Mesenteric fat pad (tissue), 1 donor: ENCODE measurements at places on chromosomes 11 and 22. TPM values are rescaled to one million over a fixed set of nuclear protein-coding genes. Genes with fewer than 3 reads are reported as not detected.

DNA sequence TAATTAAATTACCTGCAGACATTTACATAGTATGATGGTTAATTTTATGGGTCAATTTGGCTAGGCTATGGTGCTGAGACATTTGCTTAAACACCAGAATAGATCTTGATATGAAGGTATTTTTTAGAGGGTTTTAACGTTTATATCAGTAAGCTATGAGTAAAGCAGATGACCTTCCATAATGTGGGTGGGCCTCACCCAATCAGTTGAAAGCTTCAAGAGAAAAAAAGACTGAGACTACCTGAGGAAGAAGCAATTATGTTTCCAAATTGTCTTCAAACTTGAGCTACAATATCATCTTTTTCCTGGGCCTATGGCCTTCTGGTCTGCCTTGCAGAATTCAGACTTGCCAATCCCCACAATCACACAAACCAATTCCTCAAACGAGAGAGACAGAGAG is 498.8 kb upstream of the API5 start:
- DNase-seq, result no peak

DNA sequence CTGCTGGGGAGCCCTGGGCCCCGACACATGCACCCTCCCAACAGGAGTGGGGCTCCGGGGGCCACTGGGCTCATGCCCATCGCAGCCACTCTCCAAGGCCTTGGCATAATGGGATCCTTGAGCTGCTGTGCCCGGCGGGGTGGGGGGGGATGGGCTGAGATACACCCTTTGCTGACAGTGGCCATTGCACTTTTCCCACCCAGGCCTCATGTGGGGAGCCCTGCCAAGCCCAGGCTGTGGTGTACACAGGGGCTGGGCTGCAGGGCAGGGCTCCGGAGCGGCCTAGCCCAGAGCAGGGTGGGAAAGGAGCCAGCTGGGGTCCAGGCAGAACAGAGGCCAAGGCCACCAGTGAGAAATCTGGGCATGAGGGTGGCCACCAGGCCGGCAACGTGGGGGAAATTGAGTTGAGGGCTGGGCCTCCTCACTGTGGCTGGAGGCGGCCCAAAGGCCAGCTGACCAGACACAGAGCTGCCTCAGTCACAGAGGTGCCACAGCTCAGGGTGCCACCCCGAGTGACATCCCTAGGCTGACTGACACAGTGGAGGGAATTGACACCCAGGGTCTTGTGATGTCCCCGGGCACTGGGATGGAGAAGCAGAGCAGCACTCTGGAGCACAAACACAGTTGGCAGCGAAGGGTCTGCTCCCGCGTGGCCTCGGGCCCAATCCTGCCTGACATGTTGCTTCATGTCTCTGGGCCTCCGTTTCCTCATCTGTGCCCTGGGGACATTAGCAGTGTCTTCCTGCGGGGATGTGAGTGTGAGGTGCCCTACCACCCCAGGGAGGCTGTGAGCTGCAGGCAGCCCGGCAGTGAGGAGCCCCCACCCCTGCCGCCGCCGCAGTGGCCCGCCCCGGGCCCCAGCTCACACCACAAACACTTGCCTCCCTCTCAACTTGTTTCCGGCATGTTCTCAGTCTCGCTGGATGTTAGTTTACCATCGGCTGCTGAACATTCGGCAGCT is 30.4 kb downstream of the RTN4R start:
- DNase-seq, result no peak

MAJIN gene
- not detected for total RNA-seq

TSGA10IP gene
- not detected for total RNA-seq

DNA sequence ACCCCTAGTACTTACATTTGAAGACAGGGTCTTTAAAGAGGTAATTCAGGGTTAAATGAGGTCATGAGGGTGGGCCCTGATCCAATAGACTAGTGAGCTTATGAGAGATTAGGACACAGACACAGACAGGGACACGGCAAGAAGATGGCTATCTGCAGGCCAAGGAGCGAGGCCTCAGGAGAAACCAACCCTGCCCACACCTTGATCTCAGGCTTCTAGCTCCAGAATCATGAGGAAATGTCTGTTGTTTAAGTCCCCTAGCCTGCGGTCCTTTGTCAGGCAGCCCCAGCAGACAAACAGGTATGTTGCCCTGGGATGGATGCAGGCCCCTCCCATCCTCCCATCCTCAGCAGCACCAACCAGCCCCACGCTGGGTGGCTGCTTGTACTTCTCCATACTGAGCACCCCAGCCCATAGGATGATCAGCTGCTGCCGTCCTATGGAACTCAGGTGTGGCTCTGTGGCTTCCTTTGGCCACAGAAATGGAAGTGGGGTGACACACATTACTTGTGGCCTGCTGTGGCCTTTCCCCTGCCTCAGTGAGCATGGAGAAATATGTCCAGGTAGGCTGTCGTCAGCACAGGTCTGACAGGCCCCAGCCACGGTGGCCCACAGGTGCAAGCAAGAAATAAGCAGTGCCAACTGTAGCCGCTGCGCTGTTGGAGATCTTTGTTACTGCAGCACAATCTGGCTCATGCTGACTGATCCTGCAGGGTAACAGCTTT is 7.9 kb downstream of the GNB1L start:
- DNase-seq, result no peak

GRCh38 chr11:71425409-71425808 is 22.8 kb downstream of the DHCR7 start:
- DNase-seq, result no peak

SHANK2 gene
- 2.0 TPM for total RNA-seq

DNA sequence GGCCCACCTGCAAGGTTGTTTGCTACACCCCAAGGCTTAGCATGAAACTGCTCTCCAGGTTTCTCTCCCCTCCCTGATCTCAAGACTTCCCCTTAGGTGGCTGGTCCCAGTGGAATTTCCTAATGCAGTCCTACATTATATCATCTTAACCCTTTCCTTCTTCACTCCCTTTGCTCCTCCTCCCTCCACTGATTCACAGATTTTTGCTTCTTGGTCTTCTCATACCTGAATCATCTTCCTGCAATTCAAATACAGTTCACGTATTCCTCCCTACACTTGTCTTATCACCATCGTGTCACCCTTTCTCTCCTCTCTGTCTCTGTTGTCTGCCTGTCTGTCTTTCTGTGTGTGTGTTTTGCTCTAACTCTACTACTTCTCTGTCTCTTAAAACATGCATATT is 17.0 kb downstream of the MMP10 start:
- no peak for DNase-seq

DEFB131B gene
- not detected for total RNA-seq

DNA sequence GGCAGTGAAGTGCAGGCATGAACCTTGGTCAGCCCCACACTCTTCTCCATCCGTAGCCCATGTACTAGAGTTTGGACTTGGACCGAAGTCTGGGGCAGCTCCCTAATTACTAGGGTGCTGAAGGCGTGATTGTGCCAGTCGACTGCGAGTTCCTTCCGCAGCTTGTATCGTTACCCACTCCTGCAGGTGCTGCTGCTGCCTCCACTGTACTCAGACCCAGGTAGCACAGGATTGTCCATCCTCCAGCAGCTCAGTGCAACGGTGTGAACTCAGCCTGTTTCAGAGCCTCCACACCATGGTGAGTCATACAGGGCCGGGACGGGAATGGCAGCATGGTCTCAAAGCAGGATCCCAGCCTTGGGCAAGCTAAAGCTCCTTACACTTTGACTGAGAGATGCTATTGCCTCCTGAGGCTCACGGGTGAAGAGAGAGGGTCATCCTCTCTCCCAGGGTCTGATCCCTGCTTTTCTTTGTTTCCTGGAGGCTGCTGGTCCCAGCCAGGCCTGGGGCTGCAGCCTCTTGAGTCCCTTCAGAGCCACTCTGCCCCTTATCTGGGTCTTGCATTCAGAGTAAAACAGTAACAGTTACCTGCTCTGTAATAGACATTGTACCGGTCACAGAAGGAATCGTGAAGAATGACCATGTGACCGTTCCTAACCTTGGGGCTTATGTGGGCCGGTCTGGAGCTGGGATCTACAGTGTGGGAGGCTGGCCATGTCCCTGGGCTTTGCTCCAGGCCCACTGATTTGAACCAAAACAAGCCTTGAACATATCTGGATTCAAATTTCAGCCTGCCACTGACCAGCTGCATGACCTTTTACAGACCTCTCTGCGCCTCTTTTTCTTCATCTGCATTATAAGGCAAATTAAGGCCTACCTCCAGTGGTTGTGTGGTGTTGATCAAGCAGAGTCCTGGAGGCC is 1.7 kb downstream of the TKFC start:
- DNase-seq, result no peak

DNA sequence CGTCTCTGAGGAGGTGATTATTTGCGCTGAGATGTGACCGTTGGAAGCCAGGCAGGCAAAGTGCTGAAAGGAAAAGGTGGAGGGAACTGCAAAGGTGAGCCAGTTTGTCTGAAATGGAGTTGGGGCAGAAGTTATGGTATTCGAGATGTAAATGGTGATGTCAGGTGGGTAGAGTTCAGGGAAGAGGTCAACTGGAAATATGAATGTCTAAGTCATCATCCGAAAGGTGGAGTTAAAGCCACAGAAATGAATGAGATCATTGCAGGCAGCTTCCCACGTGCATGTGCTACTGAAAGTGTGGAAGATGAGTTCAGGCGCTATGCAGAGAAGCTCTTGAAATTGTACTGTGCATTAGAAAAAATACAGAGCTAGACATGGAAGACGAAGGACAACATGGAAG is 2.2 kb upstream of the BPIFC start:
- DNase-seq, result no peak

DNA sequence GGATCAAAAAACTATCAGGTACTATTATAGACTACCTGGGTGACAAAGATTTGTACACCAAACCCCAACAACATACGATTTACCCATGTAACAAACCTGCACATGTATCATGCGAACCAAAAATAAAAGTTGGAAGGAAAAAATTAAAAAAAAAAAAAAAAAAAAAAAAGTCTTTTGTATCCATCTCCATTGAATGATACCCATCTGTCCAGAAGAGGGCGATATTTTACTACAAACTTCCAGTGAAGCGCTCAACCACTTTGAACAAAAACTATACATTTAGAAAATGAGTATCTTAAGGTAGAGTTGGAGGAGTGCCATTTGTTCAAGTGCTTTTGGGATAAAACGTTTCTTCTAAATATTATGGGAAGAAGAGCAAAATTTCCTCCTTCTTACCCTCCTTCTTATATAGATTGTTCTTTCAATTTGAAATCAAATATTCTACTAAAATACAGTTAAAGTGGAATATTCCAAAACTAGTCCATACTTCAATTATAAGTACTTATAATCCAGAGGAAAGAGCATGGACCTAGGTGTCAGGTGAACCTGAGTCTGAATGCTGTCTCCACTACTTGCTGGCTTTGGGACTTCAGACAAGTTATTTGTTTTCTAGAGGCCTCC is 23.3 kb downstream of the ARL14EP start:
- DNase-seq, result no peak

GRCh38 chr22:31044262-31044861 is 36.8 kb upstream of the SMTN start:
- DNase-seq, result no peak

MCAM gene
- total RNA-seq, result 550 TPM

JAML gene
- total RNA-seq, result 7.9 TPM

ENTHD1 gene
- not detected for total RNA-seq

DNA sequence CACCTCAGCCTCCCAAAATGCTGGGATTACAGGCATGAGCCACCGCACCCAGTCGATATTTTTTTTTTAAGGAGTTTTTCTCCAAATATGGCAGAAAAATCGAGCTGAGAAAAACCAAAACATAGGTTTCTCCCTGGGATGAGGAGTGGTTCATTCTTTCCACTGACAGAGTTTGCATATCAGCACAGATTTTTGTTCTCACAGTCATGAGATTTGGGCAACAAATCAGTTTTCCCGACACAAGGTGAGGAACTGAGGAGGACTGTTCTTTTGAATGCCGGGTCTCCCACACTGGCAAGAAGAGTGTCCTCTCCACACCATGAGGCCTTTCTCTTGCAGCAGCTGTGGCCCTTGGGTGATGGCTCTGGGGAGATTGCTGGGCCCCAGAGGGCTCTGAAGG is 3.8 kb upstream of the EHD1 start:
- DNase-seq, result no peak

OR5P2 gene
- total RNA-seq, result not detected

DNA sequence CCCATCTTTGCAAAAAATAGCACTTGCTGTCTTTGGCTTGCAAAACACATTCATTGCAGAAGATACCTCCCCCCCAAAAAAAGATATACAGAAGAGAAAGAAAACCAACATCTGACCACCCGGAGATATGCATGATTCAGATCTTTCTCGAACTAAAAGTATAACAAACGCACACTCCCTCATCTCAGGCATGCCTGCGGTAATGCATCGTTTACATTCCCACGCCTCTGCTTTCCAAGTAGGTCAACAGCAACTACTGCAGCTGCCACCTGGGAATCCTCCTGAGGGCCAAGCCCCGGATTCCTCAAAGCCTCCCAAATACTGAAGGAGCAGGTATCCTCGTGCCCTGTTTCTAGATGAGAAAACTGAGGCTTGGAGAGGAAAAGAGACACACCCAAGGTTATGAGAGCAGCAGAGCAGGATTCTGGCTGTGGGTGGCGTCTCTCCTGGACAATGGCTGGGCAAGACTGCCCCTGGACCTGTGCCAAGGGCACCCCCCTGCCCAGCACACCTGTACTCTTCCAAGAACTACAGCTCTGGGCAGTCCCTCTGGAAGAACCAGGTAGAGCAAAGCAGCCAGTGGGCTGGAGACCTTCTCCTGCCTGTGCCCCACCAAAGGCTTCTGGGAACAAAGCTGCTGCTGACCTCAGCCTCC is 38.1 kb downstream of the NUP50 start:
- no peak for DNase-seq

RBMXL2 gene
- total RNA-seq, result not detected

- no peak for DNase-seq
Observed at GRCh38 chr11:16997624-16998023, 16.6 kb downstream of the PLEKHA7 start.

- no peak for DNase-seq
Observed at GRCh38 chr11:108959874-108960273, 295.0 kb downstream of the DDX10 start.

DNA sequence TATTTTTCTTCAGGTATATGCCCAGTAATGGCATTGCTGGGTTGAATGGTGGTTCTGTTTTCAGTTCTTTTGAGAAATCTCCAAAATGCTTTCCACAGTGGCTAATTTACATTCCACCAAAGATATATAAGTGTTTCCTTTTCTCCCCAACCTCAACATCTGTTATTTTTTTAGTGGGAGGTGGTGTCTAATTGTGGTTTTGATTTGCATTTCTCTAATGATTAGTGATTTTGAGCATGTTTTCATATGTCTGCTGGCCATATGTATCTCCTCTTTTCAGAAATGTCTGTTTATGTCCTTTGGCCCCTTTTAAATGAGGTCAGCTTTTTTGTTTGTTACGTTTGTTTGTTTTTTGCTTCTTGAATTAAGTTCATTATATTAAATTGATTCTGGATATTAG is 760.2 kb downstream of the KCNA4 start:
- DNase-seq, result no peak
